ENCODE measurements at places on chromosomes 3 and 15.

DNA sequence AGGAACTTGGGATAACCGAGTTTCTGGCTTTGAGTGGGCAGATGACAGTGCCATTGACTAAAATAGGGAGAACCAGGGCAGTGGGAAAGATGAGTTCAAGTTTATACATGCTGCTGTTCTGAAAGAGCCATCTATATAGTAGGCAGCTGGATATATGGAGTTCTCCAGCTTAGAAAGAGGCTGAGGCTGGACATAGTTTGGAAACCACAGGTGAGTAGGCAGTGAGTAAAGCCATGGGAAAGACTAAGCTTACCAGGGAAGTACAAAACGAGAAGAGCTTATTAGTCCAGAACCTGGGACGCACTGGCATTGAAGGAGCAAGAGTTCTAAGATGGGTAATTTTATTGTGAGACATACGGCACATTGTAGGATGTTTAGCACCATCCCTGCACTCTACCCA is 54.2 kb downstream of the MSL2 start:
- DNase-seq = no peak

- peak; percentile 67 for DNase-seq
Observed at GRCh38 chr3:186108106-186108940, 566 bp downstream of the ETV5 start.

- DNase-seq = no peak
Observed at GRCh38 chr15:100693451-100693850, 91.1 kb downstream of the ASB7 start.

DNA sequence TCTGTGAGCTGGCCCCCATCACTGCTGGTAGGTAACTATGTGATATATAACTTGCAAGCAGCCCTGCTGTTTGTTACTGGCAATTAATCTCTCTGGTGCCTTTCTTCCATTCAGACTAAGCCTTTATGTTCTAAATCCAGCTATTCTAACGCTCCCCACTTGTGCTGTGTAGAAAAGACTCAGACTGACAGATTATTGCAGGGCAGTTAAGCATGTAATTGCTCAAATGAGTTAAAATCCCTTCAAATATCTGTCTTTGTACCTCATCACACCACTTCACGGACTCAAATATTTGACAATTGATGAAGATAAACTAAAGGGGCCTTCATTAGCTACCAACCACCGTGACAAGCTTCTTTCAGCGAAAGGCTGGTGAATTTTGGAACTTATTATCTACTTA is 416.2 kb downstream of the NR2F2 start:
- no peak for DNase-seq

GRCh38 chr3:112637700-112638099 is 3.2 kb downstream of the CCDC80 start:
- DNase-seq = no peak

DNA sequence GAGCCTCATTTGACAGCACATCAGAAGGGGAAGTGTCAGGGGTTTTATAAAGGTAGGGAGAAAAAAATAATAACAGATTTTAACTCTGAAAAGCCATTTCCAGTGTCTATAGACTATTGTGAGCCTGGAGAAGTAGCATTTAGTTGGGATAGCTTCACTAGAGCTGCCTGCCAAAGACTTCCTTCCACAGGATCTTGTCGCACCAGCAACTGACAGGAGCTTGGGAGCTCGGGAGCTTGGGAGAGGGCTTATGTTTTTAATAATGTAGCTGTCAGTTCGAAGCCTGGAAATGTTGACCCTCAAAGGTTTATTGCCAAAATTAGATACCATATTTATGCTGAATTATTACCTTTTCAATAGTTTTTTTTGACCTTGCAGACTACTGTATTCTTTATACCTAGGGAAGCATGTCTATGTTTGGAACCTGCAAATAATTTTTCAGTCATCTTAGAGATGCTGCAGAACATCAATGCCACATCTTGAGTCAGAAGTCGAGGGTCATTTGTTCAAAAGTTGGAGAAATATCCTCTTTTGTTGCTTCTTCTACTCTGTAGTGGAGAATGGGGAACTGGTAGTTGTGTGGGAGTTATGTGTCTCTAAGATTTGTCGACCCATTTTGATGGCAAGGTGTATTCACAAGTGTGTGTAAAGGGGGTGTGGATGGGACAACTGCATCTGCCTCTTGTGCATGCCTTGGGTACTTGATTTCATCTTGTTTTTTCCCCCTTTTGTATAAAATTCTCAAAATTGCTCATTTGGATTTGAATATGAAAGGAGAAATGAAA is 41.7 kb downstream of the ARPP21 start:
- no peak for DNase-seq

- DNase-seq = no peak
Observed at GRCh38 chr3:30756218-30756617, 138.2 kb downstream of the GADL1 start.

DNA sequence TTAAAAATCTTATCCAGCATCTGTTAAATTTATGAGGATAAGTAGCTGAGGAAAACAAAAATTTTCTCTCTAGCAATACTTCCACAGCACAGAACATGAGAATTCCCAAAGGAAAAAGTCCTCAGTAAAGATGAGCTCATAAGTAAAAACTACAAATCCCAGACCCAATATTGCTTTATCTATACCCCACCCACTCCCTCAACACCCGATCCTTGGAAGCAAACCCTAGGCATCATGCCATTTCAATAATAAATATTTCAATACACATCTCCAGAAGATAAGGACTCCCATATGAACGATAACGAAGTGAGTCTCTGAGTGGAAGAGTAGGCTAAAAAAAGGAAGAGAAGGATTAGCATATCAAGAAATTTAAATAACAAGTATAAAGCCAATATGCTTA is 8.3 kb upstream of the PRR20G start:
- no peak for DNase-seq

GRCh38 chr3:31311559-31311958 is 221.2 kb upstream of the STT3B start:
- no peak for DNase-seq

GRCh38 chr15:35671197-35671596 is 125.2 kb upstream of the DPH6 start:
- no peak for DNase-seq

DNA sequence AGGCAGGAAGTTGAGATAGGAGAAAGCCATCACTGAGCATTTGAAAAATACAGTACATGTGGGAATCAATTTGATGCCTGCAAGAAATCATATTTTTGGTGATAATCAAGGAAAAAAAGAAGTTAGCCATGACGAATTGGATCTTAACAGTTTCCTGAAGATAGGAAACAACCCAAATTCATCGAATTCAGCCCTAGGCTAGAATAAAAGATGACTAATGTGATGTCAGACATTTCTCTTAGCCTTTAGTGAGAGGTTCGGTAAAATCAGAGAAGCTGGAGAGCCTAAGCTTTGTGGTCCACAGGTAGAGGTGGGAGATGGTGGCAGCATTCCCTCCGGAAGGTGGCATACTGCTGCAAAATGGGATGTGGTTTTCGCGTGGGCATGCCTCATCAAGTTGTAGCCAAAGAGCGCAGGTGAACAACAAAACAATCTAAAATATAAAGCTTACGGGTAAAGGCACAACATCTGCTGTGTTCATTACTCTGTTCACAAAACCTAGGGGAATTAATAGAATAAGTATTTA is 144.1 kb upstream of the ALCAM start:
- DNase-seq = no peak

DNA sequence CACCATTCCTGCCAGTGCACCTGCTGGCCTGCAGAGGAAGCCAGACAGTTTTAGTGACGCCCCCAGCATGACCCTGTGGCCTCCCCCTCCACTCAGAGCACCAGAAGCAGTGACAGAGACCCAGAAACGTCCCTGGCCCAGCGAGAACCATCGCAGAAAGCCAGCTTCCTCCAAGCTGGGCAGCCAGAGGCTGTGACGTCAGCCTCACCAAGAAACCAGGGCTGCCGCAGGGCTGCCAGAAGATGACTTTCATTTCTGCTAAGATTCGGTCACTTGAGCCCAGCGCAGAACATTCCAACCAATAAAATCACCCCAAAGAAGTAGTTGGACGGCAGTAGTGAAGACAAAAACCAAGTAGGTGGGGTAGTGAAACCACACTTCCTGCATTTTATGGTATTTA is 29.6 kb upstream of the RPL32 start:
- no peak for DNase-seq

- no peak for DNase-seq
Observed at GRCh38 chr3:114392831-114393230, 99.0 kb downstream of the TIGIT start.

DNA sequence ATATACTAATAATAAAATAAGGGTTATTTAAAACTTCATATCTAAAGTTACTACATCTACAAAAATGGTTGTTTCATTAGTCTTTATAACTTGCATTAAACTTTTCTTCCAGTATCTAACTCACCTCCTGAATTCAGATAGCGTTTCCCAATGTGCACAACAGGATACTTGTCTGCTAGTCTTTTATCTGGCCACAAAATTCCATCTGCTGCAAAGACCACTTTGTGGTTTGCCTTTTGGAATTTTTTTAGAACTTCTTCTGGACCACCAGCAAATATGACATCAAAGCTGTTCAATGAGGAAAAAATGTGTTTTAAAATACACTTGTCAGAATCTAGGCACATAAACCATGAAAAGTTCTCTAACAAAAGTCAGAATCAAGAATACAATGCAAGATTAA is 50.8 kb downstream of the PLOD2 start:
- no peak for DNase-seq

DNA sequence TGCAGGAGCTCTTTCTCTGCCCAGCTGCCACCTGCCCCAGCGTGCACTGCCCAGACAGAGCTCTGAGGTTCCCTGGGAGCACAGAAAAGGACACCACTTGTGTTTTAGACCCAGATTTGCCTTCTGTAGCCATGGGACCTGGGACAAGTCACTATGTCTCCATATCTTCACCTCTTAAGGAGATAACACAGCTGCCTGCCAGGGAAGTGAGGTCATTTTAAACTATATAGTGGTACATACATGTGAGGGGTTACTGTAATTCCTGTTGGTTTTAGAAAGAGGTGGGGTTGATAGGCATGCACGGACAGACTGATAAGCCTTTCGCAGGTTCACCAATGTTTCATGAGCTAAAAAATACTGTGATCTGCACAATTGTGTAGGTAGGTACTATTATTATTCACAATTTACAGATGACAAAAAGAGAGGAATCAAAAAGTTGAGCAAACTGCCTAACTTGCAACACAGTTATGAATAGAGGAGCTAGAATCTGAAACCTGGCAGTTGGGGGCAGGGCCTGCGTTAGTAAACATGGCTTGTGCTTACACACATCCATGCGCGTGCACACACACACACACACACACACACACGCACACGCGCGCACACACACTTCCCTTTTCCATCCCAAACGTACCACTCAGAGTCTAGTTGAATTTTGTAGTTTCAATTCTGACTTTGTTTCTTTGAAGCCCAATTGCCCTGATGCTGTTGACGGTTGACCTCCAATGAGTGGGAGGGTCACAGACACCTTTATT is 193.6 kb downstream of the FAM43A start:
- DNase-seq = peak; percentile 34

DNA sequence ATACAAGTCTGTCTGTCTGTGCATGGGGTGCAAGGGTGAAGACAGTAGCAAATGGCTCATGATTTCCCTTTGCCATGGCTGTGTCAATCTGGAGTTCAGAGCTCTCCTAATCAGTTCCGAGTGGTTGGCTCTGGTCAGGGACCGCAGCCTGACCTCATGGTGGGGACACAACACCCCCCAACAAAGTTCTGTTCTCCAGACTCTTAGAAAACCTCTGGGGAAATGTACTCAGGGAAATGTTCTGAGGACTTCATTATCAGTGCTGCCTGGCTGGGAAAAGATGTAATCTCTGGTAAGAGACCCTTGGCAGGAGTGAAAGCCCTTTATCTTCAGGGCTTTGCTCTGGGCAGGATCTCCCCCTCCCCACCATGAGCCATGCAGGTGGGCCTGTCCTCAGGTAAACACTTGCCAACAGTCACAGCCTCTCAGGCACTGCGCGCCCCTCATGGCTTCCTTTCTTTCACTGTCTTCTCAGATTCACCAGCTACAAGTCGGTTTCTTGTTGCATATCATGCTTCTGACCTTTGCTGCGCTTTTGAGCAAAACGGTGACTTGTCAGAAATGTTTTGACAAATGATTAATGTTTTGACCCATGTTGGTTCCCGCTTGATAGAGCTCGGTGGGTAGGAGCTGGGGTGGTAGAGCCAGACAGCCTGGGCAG is 95.5 kb downstream of the ST6GAL1 start:
- no peak for DNase-seq

GRCh38 chr3:177333533-177334520 is 136.5 kb upstream of the TBL1XR1 start:
- no peak for DNase-seq

GRCh38 chr3:195249057-195249770 is 21.7 kb downstream of the XXYLT1 start:
- DNase-seq = no peak

DNA sequence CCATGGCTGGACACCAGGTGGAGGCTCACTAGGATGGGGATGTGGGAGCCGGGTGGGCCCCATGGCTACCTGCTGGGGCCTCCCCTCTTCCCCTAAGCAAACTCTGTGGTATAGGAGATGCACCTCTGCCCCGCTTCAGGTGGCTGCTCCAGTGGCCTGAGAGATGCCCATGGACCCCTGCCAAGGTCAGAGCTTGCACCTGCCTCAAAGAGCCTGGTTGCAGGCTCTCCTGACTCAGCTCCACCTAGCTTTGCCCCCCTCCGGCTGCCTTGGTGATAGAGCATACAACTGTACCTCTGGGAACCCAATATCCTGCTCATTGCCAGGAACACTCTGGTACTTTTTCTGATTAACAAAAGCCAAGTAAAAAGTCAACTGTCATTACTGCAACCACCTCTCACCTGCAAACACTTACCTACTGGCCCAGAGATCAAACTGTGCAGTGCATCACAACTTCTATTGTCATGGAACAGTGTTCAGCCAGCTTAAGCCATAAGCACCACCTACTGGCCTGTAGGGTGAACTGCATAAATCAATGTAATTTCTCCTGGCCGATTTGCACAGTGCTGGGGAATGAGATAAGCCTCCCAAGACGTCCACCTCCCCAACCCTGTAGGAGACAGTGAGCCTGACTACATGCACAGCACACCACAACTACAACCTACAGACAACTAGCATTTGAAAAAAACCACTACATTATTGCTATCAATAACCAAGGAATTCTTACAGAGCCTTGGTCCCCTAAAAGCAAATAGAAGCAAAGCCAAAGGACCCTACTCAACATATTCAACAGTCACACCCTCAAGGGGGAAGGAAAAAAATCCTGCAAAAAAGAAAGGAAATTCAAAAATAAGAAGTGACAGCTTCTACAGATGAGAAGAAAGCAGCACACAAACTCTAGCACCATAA is 352.4 kb upstream of the ARHGEF26 start:
- DNase-seq = peak; percentile 79
